ENCODE measurements at places on chromosomes 1 and 21.

DNA sequence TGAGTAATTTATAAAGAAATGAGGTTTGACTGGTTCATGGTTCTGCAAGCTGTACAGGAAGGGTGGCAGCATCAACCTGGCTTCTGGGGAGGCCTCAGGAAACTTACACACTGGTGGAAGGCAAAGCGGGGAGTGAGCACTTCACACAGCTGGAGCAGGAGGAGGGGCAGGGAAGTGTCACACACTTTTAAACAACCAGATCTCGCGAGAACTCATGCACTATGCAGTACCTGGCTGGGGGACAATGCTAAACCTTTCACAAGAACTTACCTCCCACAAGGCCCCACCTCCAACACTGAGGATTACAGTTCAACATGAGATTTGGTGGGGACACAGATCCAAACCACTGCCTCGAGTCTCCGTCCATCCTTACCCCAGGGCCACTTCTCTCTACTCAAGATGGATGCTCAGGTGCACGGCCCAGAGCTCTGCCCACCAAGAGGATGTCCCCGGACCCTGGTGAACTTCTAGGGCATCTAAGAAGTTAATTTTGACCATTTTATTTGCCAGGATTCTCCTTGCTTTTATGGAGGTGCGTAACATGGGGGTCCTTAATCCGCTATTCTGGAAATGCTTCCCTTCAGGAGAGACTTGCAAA lies 22.7 kb upstream of the ACTRT2 start:
- no peak for DNase-seq

- DNase-seq, result no peak
These were observed 13.7 kb downstream of the MEGF6 start for GRCh38 chr1:3597599-3597964.

- peak; percentile 44 for DNase-seq
These were observed 82.4 kb downstream of the PLXNA2 start for GRCh38 chr1:208161656-208162375.

GRCh38 chr1:69520326-69520725 lies 47.4 kb upstream of the LRRC7 start:
- no peak for DNase-seq

- peak; percentile 9 for DNase-seq
These were observed 84.6 kb upstream of the DPYD start for GRCh38 chr1:98005326-98006010.

GRCh38 chr1:63665824-63666223 lies 72.6 kb downstream of the PGM1 start:
- no peak for DNase-seq

DNA sequence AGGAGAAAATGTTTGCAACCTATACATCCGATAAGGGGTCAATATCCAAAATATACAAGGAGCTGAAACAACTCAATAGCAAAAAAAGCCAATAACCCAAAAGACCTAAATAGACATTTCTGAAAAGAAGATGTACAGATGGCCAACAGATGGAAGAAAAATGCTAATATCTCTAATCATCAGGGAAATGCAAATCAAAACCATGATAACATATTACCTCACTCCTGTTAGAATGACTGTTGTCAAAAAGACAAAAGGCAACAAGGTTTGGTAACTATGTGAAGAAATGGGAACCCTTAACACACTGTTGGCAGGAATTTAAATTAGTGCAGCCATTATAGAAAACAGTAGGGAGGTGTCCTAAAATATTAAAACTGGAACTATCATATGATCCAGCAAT lies 74.7 kb downstream of the LEPR start:
- DNase-seq, result no peak

- no peak for DNase-seq
These were observed 22.3 kb downstream of the MECR start for GRCh38 chr1:29208442-29208841.

DNA sequence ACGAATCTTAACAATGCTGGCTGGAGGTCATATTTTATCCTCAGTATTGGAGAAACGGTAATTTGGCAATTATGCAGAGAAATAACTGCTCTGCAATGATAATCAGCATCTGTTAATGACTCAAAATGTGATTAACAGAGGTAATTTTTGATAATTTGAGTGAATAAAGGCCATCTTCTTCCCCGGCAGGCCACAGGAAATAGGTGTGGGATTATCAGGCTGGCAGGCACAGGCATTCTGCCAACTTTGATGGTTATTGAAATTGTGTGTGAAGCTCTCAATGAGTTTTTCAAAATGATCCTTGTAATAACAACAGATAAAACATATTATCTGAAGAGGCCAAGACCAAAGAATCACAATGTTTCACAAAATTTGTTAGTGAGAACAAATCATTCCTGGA lies 309.0 kb downstream of the PTGER3 start:
- DNase-seq, result no peak

GRCh38 chr1:167529829-167530474 lies 11.6 kb upstream of the CD247 start:
- DNase-seq, result no peak

DNA sequence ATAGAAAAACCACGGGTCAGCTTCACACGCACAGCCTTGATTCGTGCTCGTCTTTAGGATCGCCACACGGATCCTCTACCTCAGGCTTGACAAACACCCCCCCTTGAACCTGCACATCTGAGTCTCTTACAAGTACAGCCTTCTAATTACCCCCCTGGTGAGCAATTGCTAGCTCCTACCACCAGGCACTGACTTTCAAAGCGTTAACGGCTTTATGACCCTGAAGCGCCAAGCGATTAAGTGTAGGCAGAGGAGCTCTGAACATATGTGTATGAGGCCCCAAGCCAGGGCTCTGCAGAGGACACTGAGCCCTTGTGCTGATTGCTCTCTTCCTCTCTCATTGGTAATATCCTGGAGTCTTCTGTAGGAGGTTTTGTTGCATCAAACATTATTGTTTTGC lies 55.7 kb upstream of the EPHA8 start:
- no peak for DNase-seq

GRCh38 chr1:10589074-10589473 lies 114.3 kb downstream of the PEX14 start:
- DNase-seq, result no peak

GRCh38 chr1:115450501-115451040 lies 112.5 kb upstream of the NGF start:
- no peak for DNase-seq

DNA sequence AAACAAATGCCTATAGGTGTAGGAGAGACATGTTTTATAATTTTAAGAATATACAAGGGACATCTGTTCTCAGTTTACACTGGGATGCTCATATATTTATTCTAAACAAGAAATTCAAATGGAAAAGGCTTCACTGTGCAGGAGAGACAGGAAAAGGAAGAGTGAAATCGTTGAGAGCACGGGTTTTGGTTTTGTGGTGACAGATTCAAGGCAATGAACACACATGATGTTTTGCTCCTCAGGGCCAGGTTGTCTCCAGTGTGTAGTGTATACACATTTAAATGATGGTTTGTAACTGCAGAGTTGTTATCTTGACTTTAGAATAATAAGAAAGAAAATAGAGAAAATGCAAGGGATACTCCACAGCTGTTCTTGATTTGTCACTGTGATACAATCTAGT lies 73.7 kb downstream of the S1PR1 start:
- DNase-seq, result no peak

DNA sequence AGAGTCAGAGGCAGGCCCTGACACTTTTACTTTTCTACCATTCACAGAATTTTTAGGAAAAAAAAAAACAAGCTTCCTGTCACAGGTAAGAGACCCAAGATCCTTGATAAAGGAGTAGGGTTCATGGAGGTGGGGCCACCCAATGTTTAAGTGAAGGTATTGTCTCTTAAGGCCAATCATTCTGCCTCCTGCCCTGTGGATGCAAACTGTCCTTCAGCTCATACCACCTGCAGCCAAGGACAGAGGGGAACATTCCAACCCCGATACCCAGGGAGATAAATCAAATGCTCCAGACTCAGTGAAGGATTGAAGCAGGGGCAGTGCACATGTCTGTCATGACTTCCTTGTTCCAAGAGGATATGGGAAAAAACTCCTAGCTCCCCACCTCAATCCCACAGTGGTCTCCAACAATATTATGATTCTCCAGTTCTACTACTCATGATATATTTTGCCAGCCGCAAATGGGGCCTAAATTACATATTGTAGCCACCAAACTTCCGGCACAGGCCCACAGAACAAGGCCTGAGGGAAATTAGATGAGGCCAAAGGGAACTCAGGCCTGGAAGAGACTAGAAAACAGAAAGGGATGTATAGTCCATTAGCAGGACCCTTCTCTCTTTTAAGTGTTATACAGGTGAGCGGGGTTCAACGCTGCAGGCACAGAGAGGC lies 59.5 kb downstream of the TRABD2B start:
- no peak for DNase-seq

DNA sequence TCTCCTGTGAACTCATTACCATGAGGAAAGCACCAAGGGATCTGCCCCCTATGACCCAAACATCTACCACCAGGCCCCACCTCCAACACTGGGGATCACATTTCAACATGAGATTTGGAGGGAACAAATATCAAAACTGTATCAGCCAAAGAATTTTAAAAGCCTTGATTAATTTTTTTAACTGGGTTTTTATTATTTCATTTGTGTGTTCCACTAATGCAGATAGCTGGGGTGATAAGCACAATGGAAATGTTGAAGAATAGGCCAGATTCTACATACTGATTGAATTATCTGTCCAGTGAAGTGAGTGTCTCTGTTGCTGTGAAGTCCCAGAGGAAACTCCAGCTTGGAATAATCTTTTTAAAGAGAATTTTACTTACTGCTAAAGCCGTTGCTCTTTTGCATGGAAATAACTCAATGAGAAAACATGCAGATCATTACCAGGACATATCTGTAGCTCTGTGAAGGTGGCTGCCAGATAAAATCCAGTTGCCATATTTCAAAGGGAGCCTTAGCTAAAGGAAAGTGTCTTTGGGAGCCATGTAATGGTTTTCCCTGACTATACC lies 44.4 kb upstream of the DHCR24 start:
- DNase-seq, result no peak

DNA sequence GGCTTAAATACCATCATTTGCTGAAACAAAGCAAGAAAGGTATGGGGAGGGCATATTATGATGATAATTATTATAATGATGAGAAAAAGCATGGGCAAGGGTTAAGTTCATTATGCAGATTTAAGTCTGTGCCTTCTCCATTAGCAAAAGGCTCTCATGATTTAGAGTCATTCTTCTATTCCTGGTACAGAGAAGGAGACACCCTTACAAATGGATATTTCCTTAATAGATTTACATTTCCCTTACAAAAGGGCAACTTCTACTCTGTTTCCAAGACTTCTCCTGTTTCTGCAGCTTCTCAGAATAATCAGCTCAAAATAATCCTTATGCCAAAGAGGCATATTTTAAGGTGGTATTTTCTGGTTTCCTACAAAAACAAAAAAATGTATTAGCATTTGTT lies 121.1 kb upstream of the CAMK1G start:
- no peak for DNase-seq

GRCh38 chr1:17826165-17826488 lies 71.0 kb downstream of the ACTL8 start:
- peak; percentile 67 for DNase-seq

GRCh38 chr1:24553931-24554330 lies 2.0 kb upstream of the NCMAP start:
- no peak for DNase-seq

DNA sequence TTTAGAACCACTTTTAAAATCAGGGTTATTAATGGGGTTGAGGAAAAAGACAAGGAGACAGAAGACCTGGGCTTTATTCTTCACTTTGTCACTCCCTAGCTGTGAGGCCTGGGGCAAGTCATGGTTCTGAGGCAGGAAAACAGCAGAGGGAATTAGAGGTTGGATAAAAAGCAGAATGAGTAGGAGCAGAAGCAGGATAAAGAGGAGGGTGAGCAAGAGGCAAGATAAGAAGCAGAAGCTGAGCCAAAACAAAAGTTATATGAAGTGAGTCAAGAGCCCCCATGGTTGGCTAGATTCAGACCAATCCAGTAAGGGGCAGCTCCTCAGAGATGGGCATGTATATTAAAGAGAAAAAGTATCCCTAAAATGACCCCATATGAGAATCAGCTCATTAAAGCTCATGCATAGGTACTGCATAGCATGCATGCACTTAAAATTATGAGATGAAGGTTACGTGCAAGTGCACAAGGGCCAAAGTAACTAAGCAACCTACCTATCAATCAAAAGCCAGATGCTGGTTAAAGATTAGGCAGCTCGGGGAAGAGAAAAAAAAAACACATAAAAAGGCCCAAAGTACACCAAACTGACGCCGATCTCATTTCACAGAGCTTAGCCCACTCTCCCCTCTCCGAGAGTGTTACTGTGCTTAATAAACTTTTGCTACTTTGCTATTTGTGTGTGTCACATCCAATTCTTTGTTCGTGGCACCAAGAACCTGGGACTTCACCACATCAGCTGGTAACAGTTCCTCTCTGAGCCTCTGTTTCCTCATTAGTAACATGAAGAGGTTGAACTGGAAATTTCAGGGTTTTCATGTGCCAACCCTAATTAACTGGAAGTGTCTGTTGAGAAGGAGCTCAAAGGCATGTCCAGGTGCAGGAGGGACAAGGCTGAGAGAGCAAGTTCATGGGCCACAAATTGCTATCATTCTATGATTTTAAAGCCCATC lies 2.2 kb downstream of the AVPR1B start:
- DNase-seq, result no peak

DNA sequence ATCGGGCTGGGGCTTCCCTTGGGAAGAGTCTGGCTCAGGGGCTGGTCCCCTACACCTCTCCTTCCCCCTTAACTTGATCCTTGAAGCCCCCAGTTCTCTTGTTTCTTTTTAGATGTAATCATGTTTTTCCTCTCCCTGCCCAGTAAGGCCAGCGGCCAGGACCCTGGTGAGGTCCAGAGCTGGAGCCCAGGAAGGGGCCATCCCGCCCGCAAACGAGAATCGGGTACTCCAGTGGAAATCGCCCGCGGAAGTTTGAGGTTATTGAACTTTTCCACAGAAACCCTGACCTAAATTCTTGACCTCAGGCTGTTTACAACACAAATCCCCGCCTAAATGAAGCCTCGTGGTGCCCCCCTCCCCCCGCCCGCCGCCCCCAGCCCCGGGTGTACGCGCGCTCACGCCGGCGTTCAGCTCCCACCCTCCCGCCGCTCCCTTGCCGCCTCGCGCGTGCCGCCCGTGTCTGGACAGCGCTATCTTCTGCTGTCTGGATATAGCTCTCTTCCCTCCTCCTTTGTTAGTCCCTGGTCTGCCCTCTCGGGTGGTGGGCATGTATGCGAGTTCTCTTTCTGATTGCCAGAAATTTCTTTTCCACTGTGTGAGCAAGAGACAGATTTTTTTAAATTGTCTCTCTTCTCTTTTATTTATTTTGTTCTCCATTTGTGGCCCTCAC lies 165.9 kb upstream of the CACNA1E start:
- no peak for DNase-seq

DNA sequence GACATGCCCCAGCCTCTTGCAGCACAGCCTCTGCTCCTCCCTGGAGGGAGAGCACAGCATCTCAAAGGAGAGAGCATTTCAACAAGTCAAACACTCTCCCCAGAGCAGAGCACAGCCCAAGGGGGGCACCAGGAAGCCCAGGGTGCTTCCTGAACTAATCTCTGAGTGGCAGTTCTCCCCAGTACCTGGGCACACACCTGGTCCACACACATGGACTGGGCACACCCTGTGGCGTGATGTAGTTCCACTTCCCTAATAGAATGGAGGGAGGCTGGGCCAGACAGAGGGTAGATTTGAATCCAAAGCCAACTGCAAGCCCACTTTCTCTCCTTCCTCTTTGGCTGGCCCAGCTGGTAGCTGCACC lies 55.5 kb downstream of the CD46 start:
- no peak for DNase-seq
